NCI-H82 (cell line): ENCODE measurements at places on chromosomes 2 and 18.

GRCh38 chr2:46438102-46438501, 41.3 kb upstream of the TMEM247 start:
- DNase-seq = no peak

- no peak for DNase-seq
These were observed 4.7 kb upstream of the NCK2 start for GRCh38 chr2:105739944-105740530.

GRCh38 chr2:200342654-200343053, 36.2 kb downstream of the SPATS2L start:
- no peak for DNase-seq

DNA sequence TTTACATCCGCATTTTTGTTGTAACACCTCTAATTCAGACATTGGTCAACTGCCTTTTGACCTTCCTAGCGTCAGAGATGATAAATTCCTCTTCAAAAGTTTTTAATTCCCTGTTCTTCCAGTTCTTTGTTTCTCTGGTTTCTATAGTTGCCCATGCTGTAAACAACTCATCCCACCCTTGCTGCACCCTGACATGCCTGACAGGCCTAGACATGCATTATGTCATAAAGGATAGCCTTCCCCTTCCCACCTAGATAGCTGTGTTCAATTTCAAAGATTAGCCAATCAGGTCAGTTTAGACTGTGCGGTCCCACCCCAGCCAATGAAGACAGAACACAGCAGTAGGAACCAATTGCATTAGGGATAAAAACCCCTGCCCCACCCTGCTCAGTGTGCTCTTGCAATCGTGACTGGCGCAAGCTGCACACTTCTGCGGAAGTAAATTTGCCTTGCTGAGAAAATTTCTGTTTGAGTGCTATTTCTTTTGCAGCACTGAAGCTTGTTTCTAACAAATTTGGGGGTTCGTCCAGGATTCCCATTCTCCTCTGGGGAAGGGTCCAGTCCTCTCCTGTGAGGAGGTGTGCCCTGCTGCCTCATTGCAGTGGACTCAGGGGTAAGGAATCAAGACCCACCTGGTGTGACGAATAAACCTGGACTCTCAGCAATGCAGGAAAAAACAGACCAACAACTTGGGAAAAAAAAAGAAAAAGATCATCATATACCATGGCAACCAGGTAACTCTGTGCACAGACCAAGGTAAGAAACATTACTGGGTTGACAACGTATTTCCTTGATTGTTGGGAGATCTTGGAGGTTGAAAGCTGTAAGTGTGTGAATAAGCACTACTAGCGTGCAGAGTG, 9.1 kb upstream of the SAP130 start:
- no peak for DNase-seq

GRCh38 chr2:6206882-6207281, 514.7 kb downstream of the SOX11 start:
- DNase-seq = no peak
